ENCODE measurements at places on chromosomes 1 and 21.

GRCh38 chr21:35585878-35586277 lies 474.4 kb downstream of the SETD4 start:
- DNase-seq = no peak

- no peak for DNase-seq
Measured at GRCh38 chr1:73832276-73833181, 365.4 kb downstream of the LRRIQ3 start.

- no peak for DNase-seq
Measured at GRCh38 chr1:182845379-182845778, 6.2 kb downstream of the DHX9 start.

DNA sequence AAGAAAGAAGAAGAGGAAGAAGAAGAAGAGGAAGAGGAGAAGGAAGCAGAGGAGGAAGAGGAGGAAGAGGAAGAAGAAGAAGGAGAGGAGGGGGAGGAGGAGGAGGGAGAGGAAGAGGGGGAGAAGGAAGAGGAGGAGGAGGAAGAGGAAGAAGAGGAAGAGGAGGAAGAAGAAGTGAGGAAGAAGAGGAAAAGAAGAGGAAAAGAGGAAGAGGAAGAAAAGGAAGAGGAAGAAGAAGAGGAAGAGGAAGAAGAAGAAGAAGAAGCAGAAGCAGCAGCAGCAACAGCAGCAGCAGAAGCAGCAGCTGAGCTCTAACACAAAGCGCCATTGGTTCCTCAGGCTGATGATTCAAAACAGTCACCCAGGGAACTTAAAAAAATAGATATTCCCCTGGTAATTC lies 34.0 kb downstream of the DNAI4 start:
- DNase-seq = no peak

DNA sequence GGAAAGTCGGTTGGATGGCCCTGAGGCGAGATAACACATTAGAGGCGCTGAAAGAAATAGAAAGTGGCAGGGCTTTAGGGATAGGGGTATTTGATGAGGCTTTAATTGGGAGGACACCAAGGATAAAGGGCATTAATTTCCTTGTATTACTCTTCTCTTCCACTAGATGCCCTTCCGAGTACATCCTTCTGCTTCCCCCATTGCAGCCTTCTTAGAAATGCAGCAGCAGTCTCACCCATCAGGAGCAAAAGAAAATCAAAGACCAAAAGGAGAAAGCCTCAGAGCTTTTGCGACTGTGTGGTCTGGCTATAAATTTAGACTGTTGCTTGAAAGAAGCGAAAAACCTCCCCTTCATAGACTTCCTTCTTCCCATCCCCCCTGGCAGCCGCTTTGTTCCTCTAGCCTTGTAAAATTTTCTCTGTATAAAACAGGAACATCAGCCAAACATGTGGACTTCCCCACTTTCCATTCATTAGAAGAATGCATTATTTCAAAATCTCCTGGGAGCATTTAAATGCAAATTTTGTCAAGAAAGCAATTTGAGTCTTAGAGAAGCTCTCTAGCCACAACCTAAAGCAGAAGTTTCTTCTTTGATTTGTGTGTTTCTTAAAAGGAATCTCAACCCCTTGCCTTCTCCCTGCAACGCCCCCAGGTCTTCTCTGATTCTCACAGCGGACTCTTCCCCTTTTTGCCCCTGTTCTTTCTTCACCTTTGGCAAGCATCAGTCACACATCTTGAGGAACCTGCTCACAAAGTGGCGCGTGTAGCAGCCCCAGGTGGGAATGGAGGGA lies 76.6 kb downstream of the NDUFS5 start:
- no peak for DNase-seq

GRCh38 chr1:179510038-179510437 lies 65.7 kb downstream of the NPHS2 start:
- no peak for DNase-seq

- no peak for DNase-seq
Measured at GRCh38 chr1:201454608-201455007, 14.4 kb downstream of the PHLDA3 start.

GRCh38 chr1:187504779-187505178 lies 676.0 kb downstream of the PLA2G4A start:
- no peak for DNase-seq

GRCh38 chr1:238177960-238178645 lies 287.4 kb upstream of the ZP4 start:
- no peak for DNase-seq

GRCh38 chr1:22930240-22930912 lies 42.3 kb downstream of the LACTBL1 start:
- peak; percentile 1 for DNase-seq

DNA sequence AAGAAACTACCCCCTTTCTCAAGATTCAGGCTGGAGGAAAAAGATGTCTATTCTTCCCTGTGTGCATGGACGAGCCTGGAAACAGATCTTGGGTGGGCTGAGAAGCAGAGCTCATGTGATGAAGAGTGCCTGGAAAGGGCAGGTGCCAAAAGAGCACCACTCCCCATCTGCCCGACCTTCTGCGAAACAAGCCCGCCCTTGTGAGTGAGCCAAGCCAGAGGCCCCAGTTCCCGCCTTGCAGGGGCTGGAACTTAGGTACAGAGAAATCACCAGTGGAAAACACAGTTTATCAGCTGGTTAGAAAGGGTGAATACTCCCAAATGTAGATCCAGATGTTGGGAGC lies 26.7 kb upstream of the A3GALT2 start:
- DNase-seq = no peak

GRCh38 chr1:109501644-109502363 lies 7.7 kb downstream of the AMIGO1 start:
- DNase-seq = no peak

GRCh38 chr1:32220746-32221580 lies 1.2 kb downstream of the TMEM234 start:
- DNase-seq = no peak

GRCh38 chr1:96079581-96079980 lies 642.0 kb upstream of the PTBP2 start:
- no peak for DNase-seq

GRCh38 chr21:32946654-32947053 lies 79.1 kb upstream of the OLIG2 start:
- DNase-seq = no peak

DNA sequence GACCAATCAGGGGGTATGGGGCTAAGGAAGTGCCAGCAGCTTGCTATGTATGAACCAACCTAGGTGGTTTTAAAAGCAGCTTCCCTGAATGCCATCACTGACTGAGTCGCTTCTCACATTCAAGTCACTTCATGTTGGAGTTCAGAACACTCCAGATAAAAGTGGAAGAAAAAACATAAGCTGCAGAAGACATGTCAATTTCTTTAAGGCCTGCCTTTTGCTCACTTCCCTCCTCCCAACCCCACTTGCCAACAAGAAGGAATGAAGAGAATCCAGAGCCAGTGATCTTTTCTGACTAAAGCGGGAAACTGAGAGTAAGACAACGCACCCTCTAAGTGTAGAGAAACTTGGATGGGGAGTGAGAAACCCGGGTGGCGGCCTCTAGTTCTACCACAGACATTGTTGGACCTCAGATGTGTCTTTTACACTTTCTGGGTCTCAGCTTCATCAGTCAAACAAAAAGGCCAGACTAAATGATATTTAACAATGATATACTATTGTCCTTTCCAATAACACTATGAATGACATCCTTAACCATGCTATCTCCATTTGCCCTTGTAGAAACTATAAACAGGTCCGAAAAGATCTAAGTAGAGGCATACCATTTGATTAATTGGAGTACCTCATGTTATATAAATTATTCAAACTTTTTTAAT lies 54.1 kb downstream of the LUZP1 start:
- DNase-seq = no peak

- no peak for DNase-seq
Measured at GRCh38 chr1:115722221-115722620, 46.3 kb downstream of the CASQ2 start.

- DNase-seq = no peak
Measured at GRCh38 chr1:53198241-53198651, 1.6 kb downstream of the CPT2 start.

- DNase-seq = no peak
Measured at GRCh38 chr1:51131185-51131584, 29.2 kb downstream of the C1orf185 start.

- DNase-seq = no peak
Measured at GRCh38 chr1:202058001-202058908, 47.9 kb downstream of the ELF3 start.

- no peak for DNase-seq
Measured at GRCh38 chr21:32570456-32570855, 14.9 kb downstream of the TCP10L start.

DNA sequence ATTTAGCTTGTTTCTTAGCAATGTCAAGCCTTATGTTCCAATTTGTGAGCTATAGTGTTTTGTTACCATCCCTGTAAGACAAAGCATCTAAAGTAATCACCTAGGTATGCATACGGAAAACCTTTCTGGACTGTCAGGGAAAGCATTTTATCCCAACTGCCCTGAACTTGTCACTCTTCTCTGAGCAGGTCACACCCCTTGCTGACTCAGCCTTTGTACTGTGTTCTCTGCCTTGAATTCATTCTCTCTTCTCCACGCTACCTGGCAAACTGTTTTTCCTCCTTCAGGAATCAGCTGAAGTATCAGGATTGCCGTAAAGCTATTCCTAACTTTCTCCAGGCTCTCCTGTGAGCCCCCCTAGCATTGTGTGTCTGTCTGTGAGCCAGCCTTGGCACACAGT lies 54.2 kb downstream of the PBX1 start:
- DNase-seq = no peak

GRCh38 chr1:67588178-67588855 lies 96.7 kb upstream of the GADD45A start:
- no peak for DNase-seq

DNA sequence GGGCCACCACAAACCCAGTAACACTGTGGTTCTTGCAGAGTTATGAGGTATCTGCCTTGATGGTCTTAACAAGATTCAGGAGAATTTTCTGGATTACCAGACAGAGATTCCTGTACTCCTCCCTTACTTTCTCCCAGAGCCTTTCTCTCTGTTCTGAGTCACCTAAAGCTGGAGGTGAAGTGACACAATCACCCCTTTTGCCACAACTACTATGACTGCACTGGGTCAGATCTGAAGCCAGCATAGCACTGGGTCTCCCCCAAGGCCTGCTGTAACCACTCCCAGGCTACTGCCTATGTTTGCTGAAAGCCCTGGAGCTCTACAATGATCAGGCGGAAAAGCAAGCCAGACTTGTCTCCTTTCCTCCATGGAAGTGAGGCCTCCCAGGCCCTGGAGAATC lies 156.7 kb upstream of the NEGR1 start:
- DNase-seq = no peak

DNA sequence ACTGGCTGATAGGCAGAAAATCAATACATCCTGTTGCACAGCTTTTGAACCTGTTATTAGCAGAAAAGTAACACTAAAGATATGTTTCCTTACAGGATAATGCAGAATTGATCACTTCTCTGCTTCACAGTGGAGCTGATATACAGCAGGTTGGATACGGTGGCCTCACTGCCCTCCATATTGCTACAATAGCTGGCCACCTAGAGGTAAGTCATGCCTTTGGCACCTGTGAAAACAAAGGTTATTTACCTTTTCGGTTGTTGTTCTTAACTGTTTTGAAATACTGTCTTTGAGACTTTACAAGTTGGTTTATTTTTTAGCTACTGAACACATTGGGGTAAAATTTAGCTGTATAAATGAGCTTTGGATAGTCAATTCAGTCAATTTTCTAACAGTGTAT lies 36.3 kb downstream of the TNNI3K start:
- no peak for DNase-seq

DNA sequence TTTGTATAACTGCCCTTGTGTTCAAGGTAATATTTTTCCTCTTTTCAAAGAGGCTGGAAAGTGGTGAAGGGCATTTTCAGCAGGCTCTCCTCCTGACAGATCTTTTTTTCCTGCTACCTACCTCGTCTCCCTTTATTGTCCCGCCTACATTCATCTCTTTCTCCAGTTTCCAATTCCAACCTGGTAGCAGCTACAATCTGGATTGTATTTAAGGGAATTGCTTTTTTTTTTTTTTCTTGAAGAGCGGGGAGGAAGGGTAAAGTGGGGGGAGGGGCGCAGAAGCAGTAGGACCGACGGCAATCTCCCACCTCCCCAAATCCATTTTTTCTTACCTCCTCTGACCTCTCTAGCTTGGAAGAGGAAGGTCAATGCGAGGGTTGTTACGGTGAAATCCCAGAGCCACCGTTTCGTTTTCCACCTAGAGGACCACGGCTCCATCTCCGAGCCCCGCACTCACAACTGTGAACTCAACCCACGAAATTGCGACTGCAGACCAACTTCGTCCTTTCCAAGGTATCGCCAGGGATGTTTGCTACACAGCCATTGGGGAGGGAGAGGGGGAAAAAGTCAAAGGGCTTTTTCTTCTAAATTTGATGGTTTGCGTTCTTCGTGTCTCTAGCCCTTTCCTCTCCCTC lies 464 bp downstream of the COL11A1 start:
- DNase-seq = no peak

- no peak for DNase-seq
Measured at GRCh38 chr1:34270181-34270580, 93.5 kb downstream of the C1orf94 start.

DNA sequence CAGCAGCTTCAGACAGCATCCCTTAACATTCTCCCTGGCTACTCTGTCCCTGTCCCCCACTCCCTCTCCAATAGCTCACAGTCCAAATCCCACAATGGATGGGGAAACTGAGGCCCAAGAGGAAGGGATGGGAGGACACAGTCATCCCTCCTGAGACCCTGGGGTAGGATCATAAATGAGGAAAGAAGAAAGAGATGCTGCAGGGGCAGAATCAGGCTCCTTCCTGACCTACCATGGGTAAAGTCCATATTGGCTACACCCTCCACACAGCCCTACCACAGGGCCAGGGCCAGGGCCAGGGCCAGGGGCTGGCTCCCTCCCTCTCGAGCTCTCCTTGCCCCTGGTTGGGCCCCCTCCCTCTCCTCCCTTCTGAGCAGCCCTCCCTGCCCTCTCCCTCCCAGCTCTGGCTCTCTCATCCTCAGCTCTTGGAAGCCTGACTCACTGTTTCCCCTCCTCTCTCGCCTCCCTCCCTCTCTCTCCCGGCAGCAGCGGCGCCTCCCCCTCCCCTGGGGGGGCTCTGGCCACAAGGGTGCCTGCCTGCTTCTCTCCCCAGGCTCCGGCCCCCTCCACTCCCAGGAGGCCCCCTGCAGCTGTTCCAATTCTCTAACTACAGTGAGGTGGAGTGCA lies 4.9 kb downstream of the AHDC1 start:
- peak; percentile 39 for DNase-seq

DNA sequence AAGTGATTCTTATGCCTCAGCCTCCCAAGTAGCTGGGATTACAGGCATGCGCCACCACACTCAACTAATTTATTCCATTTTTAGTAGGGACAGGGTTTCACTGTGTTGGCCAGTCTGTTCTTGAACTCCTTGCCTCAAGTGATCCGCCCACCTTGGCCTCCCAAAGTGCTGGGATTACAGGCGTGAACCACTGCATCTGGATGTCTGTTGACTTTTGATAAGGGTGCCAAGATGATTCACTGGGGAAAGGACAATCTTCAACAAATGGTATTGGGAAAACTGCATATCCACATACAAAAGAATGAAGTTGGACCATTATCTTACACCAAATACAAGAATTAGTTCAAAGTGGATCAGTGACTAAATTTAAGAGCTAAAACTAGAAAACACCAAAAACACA lies 19.8 kb downstream of the RO60 start:
- DNase-seq = no peak

DNA sequence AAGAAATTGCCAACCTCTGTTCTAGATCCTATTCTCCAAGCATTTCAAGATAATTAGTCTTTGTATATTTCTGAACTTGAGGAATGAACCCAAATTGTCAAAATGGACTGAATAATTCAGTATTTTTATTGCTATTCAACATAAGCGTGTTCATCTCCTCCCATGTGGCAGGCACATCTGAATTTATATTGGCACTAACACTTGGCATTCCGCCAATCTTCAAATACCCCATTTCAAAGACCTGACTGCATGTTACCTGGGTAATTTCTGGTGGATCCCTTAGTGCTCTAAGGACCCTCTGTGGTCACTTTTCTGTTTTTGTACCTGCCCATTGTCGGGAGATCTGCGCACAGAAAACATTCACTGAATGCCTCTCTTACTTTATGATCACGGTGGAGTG lies 66.6 kb downstream of the BACE2 start:
- DNase-seq = no peak

Measured in stimulated activated CD4-positive, alpha-beta T cell treated with anti-CD3 and anti-CD28 coated beads, Interleukin-12 subunit alpha, Interleukin-12 subunit beta, amount 100 ng/mL, for 24 hours (primary cell).